C1 segment of cervical spinal cord (tissue), 14 donors: ENCODE measurements at places on chromosomes 5 and 9.
A peak's percentile ranks its signal among the peaks of the same experiment; 100 is the strongest.

DNA sequence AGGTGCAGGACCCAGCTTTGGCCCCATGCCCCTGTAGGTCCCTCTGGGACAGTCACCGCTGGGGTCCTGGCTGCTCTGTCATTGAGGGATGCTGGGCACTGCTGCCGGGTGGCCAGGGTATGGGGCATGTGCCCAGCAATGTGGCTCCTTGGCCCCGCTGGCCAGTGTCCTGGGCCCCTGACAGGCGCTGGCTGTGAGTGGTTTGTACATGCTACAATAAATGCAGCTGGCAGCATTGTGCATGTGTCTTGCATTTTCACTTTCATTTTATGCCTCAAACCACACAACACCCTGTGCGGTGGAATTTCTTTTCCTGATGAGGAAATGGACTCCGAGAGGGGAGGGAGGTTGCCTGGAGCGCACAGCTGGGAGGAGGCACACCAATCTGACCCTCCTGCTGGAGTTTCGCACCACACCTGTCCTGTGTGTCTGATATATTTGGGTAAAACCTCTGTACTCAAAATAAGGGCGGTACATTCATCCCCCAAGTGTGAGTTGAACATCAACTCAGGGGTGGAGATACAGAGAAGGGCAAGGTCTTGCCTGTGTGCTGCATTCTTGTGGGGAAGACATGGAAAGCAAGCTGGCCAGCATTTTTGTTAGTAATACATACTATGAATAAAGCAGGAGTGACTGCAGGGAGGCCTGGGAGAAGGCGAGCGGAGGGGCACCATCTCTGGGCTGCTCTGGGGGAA, 11.7 kb downstream of the TSPAN17 start:
- DNase-seq = no peak

DNA sequence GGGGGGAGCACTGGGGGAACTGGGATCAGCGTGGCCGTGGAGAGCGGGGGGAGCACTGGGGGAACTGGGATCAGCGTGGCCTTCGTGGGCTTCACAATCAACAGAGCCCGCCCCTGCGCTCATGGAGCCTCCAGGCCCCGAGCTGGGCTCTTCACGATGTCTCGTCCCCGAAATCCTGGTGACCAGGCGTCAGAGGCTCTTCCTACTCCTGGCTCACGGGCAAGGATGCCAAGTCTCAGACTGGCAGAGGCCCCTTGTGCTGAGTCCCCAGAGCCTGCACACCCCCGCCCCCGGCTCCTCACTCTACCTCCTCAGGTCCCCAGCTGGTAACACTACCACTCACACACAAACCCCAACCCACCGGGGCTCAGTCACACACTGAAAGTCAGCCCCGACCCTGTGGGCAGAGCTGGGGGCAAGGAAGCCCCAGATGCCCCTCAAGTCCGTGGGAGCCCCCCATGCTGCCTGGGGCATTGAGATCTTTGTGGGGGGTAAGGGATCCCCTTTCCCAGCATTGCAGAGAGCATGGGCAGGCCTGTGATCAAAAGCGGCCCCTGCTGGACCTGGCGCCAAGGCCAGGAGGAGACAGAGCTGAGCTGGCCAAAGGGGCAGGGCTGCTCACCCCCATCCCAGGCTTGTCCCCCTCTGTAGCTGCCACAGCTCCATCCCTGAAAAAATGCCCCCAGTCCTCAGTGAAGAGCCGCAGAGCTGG, 26.7 kb downstream of the LHX3 start:
- no peak for DNase-seq

GRCh38 chr5:123209502-123210027, 120.5 kb downstream of the PRDM6 start:
- no peak for DNase-seq

DNA sequence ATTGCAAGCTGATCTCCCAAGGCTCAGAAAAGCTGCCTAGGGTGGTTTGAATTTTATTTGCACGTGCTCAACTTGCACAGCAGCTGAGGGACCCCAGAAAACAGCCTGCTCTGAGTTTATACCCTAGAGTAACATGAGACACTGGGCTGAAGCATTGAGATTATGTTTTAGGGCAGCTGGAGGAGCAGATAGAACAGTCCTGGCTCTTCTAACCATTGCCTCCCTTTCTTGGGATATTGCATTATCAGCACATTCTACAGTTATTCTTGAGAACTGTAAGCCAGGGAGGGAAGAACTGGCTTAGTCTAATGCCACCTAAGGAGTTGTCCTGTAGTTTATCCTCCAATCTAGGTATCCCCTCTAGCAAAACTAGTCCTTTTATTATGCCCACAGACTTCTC, 10.3 kb downstream of the SMC2 start:
- no peak for DNase-seq

- DNase-seq = no peak
Measured at GRCh38 chr5:116452774-116453368, 121.8 kb downstream of the SEMA6A start.

DNA sequence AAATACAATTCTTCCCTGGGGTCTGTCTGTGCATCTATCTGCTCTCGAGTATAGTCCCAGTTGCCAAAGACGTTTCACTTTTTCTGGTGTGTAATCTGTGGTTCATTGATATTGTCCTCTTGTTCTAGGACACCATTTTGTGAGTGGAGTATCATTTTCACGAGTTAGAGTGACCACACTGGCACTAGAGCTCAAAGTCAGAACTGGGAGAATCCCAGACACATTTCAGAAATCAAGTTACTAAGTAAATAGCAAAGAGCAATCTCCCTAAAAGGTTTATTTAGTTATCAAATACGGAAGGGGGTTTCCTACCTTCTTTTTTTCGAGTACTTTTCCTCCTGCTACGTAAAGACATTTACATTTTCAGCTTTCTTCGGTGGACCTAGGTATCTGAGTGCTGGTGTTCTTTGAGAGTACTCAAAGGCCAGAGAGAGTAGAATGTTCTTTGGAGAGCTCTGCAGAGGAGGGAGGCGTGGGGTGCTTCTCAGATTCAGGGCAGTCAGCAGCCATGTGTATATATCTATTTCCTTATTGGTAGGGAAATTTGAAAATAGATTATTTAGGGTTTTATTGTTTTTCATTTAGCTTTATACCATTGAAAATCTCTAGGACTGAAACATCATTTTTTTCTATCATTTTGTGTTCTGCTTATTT, 8.9 kb upstream of the HSPA9 start:
- DNase-seq = no peak

- DNase-seq = no peak
Measured at GRCh38 chr5:115439042-115439441, 105.5 kb downstream of the FEM1C start.

DNA sequence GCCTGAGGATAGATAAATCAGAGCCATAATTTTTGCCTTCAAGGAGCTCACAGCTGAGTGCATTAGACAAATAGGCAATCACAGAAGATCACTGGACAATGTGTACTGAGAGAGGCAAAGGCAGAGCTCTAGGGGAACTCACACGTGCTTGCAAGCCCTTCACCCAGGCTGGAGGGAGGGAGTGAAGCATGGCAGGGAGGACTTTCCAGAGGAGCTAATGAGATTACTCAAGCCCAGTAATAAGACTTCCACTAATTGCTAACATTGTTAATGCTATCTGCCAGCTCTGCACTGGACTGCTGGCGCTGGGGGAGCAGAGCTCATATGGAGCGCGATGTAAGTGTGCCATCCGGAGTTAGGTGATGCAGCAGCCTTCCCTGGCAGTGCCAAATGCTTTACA, 408.4 kb downstream of the NTRK2 start:
- no peak for DNase-seq

DNA sequence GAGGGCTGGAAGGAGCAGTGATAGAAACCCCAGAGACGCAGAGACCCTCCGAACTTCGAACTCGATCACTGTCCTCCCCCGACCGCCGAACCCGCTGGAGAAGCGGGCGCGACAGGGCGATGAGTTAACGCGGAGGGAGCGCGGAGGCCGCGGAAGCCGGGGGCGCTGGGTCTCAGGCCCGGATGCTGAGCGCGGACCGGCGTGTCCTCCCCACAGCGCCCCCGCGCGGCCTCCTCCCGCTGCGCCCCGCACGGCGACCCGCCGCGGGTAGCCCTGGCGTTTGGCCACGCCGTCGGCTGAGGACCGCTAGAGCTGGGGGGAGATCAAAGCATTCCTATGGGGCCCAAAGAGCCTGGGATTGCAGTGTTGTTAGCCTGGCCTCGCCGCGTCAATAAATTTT, 7.7 kb upstream of the DMRT2 start:
- DNase-seq = no peak

GRCh38 chr5:28208356-28208755, 1170.0 kb upstream of the CDH9 start:
- DNase-seq = no peak

- peak; percentile 41 for DNase-seq
Measured at GRCh38 chr9:90105773-90106172, 501.0 kb downstream of the GADD45G start.

GRCh38 chr9:69307446-69308205, 17.4 kb upstream of the ENTREP1 start:
- no peak for DNase-seq

GRCh38 chr5:23457780-23458179, 49.6 kb upstream of the PRDM9 start:
- no peak for DNase-seq

GRCh38 chr9:16276866-16277265, 593.6 kb downstream of the BNC2 start:
- no peak for DNase-seq

- peak; percentile 1 for DNase-seq
Measured at GRCh38 chr5:80147119-80147815, 108.6 kb downstream of the SERINC5 start.

DNA sequence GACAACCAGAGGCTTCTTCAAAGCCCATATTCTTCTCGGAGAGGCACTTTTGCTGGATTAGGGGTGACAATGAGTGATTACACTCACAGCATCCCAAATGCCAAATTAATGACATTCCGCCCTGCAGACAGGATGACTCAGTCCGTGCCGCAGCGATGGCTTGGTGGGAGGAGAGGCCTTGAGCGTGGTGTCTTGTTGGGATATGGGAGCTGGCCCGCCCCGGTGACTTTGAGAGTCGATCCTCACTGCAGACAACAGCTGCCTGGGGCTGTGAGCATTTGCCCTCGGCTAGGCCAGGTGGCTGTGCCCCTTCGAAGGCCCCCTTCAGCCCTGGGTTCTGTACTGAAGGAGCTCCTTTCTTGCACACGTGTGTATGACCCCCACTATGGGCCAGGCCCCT, 29.8 kb downstream of the OLFM1 start:
- DNase-seq = no peak

DNA sequence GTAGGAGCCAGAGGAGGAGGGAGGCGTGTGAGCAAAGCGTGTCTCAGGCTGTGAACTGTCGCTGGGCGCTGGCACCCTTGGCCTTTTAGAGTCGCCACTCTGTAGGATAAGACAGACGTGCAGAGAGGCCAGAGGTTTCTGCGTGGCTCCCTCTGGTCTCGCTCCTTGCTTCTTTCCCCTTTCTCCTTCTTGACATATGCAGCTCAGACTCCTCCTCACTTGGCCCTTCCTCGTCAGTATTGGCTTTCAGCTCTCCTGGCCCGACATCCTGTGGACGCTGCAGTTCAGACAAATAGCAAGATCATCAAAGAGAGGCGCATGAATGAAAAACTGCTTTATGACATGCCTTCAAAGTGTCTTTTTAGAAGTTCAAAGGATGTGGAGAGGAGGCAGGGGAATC, 116.8 kb upstream of the SPRY4 start:
- DNase-seq = no peak

- DNase-seq = no peak
Measured at GRCh38 chr9:120265791-120266190, 314.2 kb downstream of the CDK5RAP2 start.

GRCh38 chr9:16221822-16222547, 648.5 kb downstream of the BNC2 start:
- DNase-seq = no peak

DNA sequence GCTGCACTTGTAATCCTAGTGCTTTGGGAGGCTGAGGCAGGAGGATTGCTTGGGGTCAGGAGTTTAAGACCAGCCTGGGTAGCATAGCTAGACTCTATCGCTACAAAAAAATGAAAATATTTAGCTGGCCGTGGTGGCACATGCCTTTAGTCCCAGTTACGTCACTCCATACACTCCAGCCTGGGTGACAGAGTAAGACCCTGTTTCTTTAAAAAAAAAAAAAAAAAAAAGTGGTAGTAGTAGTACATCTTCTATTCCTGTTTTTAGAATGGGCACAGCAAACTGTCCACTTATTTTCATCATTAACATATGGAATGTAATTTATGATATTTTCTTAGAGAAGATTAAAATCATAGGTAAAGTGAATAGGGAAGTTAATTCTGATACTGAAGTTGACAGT, 48.2 kb downstream of the TRIO start:
- no peak for DNase-seq

GRCh38 chr9:101428909-101429308, 6.7 kb downstream of the ALDOB start:
- DNase-seq = no peak

- no peak for DNase-seq
Measured at GRCh38 chr5:33227746-33228145, 213.0 kb upstream of the TARS1 start.

GRCh38 chr5:138979684-138980280, 104.6 kb upstream of the LRRTM2 start:
- no peak for DNase-seq

- DNase-seq = no peak
Measured at GRCh38 chr5:140678993-140679392, 5.6 kb upstream of the DND1 start.

DNA sequence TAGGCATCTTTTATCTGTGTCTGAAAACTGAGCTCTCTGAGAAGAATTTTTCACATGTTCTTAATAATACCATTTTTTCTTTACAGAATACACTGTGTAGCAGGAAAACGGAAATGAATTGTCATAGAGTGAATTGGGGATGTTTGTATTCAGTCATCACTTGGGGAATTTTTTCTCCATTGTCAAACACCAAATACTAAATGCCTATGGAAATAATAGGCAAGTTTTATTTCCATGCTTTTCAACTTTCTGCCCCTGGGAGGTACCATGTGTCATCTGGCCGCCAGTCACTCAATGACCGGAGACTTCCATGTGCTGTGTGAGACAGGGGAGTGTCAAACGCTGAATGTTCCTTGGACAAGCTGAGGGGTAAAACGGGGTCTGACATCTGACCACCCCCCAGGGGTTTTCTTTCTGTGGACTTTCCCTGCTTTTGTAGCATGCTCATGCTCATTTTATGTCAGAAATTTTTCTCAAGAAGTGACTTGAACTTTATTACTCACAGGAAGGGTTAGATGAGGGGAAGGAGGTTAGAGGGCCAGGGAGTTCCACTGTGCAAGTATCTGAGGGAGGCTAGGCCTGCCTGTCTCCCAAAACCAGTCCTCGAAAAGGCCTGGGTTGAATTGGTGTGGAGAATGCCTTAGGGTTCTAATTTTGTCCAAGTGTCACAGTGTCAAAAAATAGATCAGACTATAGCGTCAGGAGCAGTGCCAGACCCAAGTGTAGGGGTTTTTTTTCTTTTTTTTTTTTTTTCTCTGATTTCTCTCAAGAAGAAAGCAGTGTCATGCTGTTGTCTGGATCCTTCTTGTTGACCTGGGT, 438.6 kb downstream of the AGTPBP1 start:
- DNase-seq = no peak
